ENCODE measurements at places on chromosomes 7 and 10.

- no peak for DNase-seq
Observed at GRCh38 chr7:50507898-50508470, 57.2 kb downstream of the DDC start.

DNA sequence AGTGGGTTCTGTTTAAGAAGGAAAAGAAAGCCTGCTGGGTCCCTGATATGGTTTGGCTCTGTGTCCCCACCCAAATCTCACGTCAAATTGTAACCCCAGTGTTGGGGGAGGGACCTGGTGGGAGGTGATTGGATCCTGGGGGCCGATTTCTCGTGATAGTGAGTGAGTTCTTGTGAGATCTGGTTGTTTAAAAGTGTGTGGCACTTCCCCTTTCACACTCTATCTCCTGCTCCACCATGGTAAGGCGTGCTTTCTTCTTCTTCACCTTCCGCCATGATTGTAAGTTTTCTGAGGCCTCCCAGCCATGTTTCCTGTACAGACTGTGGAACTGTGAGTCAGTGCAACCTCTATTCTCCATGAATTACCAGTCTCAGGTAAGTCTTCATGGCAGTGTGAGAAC lies 42.6 kb downstream of the INPP5A start:
- DNase-seq = no peak

- DNase-seq = no peak
Observed at GRCh38 chr7:91043186-91043585, 221.0 kb upstream of the FZD1 start.

- DNase-seq = no peak
Observed at GRCh38 chr7:8169171-8169570, 92.8 kb downstream of the ICA1 start.

DNA sequence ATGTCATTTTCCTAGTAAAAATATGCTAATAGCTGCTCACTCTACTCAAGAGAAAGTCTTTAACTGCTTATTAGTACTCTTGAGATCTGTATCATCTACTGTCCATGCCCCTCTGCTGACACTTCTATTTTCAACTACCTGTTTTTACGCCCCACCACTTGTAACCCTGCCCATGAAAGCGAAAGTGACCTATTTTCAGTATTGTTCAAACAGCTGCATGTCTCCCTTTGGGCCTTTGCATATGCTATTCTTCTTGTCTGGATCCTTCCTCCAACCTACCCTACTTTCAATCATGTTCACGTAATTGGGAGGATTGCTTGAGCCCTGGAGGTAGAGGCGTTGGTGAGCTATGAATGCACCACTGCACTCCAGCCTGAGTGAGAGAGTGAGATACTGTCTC lies 1481.3 kb downstream of the GATA3 start:
- DNase-seq = no peak

- no peak for DNase-seq
Observed at GRCh38 chr7:85456254-85456653, 269.4 kb upstream of the SEMA3D start.

Data from stimulated activated CD8-positive, alpha-beta memory T cell treated with anti-CD3 and anti-CD28 coated beads, Interleukin-7, amount 100 ng/mL, for 24 hours (primary cell).